ENCODE measurements at places on chromosomes 3 and 15.

DNA sequence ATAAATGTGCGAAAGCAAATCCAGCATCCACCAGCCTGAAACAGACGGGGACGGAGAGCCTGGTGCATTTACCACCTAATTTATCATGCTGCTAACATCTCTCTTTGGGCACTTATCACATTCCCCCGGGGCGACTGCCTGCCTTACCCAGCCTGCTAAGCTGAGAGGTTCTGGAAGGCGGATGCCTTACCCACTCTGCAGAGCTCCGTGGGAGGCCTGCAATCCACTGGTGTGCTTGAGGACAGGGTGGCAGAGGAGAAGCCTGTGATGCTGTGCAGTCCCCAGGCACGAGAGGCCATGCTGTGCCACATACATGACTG is 25.5 kb downstream of the MGLL start:
- DNase-seq, result no peak

DNA sequence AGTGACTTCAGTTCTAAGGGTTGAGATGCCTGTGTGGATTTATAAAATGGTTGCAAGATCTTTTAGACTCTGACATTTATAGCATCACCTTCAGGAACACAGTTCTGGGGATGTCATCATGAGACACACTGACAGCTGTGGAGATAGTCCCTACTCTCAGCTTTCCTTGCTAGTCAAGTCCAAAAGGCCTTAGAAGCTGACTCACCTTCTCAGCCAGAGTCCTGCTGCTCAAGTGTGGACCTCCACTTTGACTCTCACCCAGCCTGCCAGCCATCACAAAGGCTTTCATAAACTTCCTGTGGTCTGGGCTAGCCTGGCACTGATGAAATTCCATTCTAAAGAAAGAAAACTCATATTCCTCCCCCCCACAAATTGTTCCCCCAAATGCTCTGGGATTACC is 44.8 kb downstream of the TMEM39A start:
- DNase-seq, result no peak

- no peak for DNase-seq
Observed at GRCh38 chr3:141367038-141367730, 1.1 kb upstream of the ZBTB38 start.

GRCh38 chr3:32643354-32643753 is 41.6 kb upstream of the CNOT10 start:
- no peak for DNase-seq

GRCh38 chr3:44516230-44516629 is 38.8 kb upstream of the ZNF445 start:
- no peak for DNase-seq

GRCh38 chr15:26051761-26052675 is 188.9 kb upstream of the ATP10A start:
- DNase-seq, result no peak

Measured in stimulated activated CD4-positive, alpha-beta T cell treated with anti-CD3 and anti-CD28 coated beads, Interleukin-1b, Interleukin-23, amount 100 ng/mL, for 1 hour (primary cell).